ENCODE measurements at places on chromosomes 7 and 10. TPM values are rescaled to one million over a fixed set of nuclear protein-coding genes. Genes with fewer than 3 reads are reported as not detected.

The ZNF853 gene
- polyA plus RNA-seq = 42.6 TPM

The LRRD1 gene
- 0.89 TPM for polyA plus RNA-seq

The WNT16 gene
- 3.2 TPM for polyA plus RNA-seq

The PDE1C gene
- 16.9 TPM for polyA plus RNA-seq

The PON1 gene
- polyA plus RNA-seq = 1.1 TPM

The COL26A1 gene
- 39.7 TPM for polyA plus RNA-seq

The RNF32 gene
- 3.8 TPM for polyA plus RNA-seq
